Epithelial cell of prostate (primary cell): ENCODE measurements at places on chromosomes 7 and 10.

- no peak for DNase-seq
Measured at GRCh38 chr10:35559416-35559815, 45.7 kb upstream of the GJD4 start.

- peak; percentile 10 for DNase-seq
Measured at GRCh38 chr7:14403587-14403986, 414.1 kb upstream of the ETV1 start.

DNA sequence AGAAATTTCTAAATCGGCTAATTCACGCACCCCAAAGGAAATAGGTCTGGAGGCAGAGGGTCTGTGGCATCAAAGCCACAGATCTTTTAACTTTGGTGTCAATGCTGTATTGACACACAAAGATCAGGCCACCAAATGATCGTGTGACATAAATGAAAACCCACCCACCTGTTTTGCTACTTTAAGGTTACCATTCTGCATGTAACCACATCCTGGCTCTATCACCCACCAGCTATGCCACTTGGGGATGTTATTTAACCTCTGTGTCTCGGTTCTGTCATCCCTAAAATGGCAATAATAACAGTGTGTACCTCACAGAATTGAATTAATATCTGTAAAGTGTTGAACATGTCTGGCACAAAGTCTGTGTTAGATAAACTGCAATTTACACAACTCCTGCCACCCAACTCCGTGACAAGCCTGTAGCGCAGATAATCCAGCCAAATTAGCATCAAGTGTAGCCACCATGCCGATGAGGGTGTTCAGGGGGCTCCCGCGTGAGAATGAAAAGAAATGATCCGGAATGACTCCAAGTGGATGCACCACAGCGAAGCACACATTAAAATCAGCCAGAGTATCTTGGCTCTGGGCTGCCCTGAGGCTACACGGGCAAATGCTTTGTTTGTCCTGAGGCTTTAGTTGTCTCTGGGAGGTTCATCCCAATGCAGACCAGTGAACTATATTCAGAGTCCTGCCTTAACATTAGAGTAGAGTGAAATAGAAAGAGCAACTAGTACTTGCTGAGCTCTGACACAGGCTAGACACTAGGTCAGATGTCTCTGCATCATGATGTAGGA lies 158.4 kb upstream of the NEBL start:
- no peak for DNase-seq

- peak; percentile 58 for DNase-seq
Measured at GRCh38 chr7:47669178-47669891, 87.4 kb upstream of the TNS3 start.

GRCh38 chr7:21996641-21997040 lies 50.9 kb upstream of the CDCA7L start:
- peak; percentile 69 for DNase-seq

- DNase-seq = no peak
Measured at GRCh38 chr10:124252097-124252715, 158.8 kb upstream of the CHST15 start.

GRCh38 chr7:17422966-17423365 lies 124.5 kb downstream of the AHR start:
- no peak for DNase-seq

GRCh38 chr7:126065766-126066165 lies 1136.1 kb upstream of the POT1 start:
- DNase-seq = no peak

DNA sequence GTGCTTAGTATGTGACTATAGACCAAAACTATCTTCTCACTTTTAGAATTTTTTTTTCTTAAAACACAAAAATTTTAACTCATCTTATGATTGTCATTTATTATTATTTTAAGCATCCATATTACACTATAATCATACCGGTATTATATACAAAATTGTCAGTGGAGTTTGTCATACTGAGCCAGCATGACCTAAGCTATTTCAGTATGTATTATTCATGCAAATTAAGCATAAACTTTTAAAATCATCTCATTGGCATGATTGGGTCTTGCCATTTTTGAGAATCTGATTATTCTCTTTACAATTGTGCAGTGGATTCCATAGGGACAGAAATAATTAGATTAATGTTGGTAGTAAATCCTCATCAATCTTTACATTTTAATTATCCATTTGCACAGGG lies 46.2 kb upstream of the STMP1 start:
- DNase-seq = no peak

- no peak for DNase-seq
Measured at GRCh38 chr7:1899951-1900762, 230.1 kb downstream of the ELFN1 start.

DNA sequence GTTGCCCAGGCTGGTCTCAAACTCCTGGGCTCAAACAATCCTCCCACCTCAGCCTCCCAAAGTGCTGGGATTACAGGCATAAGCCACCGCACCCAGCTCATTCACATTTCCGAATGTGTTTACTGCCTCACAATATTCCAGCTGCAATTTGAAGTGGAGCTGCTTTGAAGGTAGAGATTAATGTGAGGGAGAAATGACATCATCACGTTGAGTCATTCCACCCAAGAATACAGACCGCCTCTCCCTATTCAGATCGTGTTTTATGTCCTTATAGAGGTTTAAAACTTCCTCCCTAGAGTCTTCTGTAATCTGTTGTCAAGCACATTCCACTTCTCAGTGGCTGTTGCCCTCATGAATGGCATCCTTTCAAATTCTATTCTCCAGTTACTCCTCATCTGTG lies 100.4 kb upstream of the PDGFA start:
- DNase-seq = no peak

GRCh38 chr7:30164567-30164966 lies 29.8 kb downstream of the MTURN start:
- DNase-seq = no peak

DNA sequence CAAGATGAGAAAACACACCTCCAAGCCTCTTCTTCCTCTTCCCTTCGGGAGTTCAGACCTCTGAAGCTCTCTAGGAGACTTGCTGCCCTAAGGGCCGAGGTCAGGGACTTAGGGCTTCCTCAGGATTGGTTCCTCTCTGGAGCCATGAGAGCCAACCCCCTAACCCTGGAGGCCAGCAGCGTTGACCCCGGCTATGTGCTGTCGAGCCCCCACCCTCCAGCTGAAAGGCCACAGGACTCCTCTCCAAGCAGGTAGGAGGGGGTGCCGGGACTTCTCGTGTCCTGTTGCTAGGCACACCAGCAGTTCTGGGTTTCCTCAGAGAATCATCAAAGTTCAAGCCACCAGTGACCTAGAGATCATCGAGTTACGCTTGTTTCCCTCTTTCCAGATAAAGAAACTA lies 87.4 kb downstream of the ARHGAP22 start:
- DNase-seq = no peak

DNA sequence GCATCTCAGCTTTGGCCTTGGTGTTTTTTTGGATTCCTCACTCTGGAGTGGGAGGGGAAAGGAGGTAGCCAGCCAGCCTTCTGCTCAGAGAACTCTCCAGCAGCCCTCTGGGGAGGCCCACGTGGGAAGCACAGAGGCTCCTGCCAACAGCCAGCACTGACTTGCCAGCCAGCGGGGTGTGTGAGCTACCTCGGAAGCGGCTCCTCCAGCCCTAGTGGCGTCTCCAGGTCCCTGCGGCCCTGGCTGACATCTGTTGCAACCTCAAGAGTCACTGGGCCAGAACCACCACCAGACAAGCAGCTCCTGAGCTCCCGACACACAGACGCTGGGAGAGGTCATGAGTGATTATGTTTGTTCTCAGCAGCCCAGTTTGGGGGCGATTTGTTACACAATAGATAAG lies 180.2 kb upstream of the FZD8 start:
- peak; percentile 70 for DNase-seq

- DNase-seq = no peak
Measured at GRCh38 chr7:20079080-20079479, 138.1 kb downstream of the MACC1 start.

GRCh38 chr7:101875283-101875846 lies 57.9 kb downstream of the CUX1 start:
- DNase-seq = no peak

- no peak for DNase-seq
Measured at GRCh38 chr7:106465704-106466468, 181.1 kb upstream of the NAMPT start.

GRCh38 chr7:3037259-3037658 lies 6.4 kb downstream of the CARD11 start:
- DNase-seq = no peak

- no peak for DNase-seq
Measured at GRCh38 chr10:64071218-64071617, 550.0 kb downstream of the REEP3 start.

DNA sequence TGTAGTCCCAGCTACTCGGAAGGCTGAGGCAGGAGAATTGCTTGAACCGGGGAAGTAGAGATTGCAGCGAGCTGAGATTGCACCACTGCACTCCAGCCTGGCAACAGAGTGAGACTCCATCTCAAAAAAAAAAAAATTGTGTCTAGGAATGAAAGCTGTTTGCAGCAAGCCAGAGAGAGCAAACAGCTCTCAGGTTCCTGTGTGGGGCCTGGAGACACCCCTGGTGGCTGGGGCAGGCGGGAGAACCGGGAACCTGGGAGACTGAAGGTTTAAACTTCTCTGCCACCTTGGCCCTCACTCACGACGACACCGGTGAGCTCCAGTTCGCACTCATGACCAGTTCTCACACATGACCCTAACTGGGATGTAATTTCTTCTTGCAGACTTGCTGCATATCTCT lies 13.2 kb upstream of the UNCX start:
- no peak for DNase-seq

DNA sequence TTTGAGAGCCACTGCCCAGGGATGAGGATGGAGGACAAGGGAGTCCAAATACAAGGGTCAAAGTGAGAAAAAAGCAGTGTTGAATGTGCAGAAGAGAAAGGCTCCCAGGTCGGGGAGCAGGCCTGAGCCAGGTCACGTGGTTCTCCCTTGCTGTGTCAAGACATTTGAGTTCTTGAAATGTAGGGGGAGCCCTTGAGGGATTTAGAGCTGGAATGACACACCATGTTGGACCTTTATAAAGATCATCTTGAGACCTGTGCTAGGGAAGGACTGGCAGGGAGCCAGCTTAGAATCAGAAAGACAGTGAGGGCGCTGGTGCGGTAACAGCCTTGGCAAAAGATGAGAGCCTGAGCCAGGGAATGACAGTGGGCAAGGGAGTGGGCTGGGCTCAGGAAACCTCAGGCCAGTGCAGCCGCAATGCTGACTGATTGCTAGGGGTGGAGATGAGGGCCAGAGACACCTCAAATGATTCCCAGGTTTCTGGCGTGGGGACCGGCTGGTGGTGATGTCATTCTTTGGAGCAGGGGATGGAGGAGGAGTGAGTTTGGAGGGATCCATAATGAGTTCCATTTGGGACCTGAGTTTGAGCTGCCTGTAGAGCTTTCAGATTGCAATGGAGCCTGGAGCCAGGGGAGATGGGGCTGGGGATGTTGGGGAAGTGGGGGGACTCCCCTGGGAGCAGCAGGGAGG lies 120.1 kb downstream of the PTPN20 start:
- no peak for DNase-seq

- DNase-seq = no peak
Measured at GRCh38 chr7:37081436-37081835, 357.1 kb upstream of the AOAH start.

DNA sequence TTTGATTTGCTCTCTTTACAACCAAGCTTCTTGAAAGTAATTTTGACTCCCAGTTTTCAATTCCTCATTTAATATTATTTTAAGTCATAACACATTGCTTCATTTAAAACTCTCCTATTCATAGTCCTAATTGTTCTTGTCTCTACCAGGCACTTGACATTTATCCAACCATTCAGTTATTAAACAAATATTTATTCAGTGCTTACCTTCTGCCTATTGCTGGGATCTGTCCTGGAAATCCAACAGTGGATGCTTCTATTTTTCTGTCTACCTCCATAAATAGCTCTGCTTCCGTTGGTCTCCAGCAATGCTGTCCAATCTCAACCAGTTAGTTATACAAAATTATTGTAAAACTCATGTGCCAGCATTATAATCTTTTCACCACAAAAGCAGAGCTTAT lies 615.1 kb downstream of the ZWINT start:
- no peak for DNase-seq

GRCh38 chr7:91127959-91128358 lies 136.3 kb upstream of the FZD1 start:
- DNase-seq = no peak

DNA sequence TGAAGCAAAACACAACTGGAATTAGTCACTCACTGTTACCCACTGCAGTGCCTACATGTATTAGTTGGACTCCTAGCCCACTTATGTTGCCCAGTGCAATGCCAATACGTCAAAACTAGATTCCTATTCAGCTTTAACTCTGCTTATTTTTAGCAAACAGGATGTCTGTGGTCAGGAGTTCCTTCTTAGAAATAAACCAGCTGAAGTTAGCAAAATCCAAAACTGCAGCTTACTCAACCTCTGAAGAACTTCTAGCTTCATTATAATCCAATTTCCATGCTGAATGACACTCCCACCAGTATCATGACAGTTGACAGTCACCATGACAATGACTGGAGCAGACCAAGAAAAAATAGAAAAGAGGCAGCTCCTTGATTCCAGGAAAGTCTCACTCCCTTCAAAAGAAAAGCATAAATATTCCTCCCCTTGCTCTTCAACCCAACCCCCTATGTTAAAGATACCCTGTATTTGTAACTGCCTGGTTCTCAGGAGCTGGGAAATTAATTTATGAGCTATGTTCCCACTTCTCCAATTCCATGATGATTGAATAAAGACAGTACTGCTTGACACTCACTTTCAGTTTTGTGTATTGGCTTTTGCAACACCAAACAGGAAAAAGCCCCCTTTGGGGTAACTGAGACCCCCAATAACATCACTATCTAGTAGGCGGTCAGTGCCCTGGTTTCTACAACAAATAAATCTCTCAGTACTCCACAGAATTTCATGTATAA lies 327.4 kb downstream of the SORCS1 start:
- no peak for DNase-seq

GRCh38 chr10:103517234-103518085 lies 24.0 kb downstream of the NEURL1 start:
- no peak for DNase-seq

DNA sequence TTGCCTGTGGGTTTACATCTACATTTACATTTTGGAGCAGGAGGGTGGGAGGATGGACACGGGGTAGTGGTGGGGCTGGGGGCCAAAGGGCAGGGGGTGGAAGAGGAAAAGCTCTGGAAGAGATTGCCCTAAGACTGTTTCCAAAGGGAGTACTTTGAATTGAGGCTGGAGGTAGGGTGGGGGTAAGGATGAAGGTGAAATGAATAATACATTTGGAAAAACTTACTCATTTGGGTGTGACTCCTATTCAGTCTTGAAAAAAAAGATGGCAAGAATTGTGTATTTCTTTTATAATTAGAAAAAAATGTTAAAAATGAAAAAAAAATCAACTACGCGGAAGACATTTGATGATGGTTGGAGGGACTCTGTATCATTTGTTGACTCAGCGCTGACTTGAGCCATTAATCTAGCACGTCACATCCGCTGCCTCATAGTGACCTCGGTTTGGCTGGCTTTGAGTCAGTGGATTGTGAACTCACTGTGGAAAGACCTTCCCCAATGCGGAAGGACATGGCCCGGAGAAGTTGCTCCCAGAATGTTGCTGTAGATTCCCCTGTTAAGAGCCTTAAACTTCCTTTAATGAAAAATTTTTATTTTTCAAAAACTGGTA lies 2.8 kb downstream of the FAM180A start:
- DNase-seq = peak; percentile 90
